Fibroblast of lung (primary cell): ENCODE measurements at places on chromosomes 2 and 18. TPM values are rescaled to one million over a fixed set of nuclear protein-coding genes. Genes with fewer than 3 reads are reported as not detected.

Gene MYO3B
- 0.26 and 0.50 TPM in 2 replicates for total RNA-seq

Gene KHK
- total RNA-seq: 1.0 and 1.3 TPM in 2 replicates

Gene FHOD3
- 3.1 and 28.2 TPM in 2 replicates for total RNA-seq

Gene SLC66A2
- total RNA-seq: 34.4 and 46.1 TPM in 2 replicates

Gene TMEM247
- not detected in 2 replicates for total RNA-seq

Gene IL36RN
- total RNA-seq: not detected in 2 replicates

Gene SCN1A
- under 0.01 and 0.50 TPM in 2 replicates for total RNA-seq

Gene CYTIP
- not detected in 2 replicates for total RNA-seq

Gene STARD6
- total RNA-seq: 0.33 TPM in 1 of 2 replicates, not detected in the other

Gene ELP2
- total RNA-seq: 135 and 309 TPM in 2 replicates

Gene FNDC4
- 12.8 and 18.3 TPM in 2 replicates for total RNA-seq

Gene PSMA8
- total RNA-seq: not detected in 2 replicates

Gene GALR1
- total RNA-seq: not detected in 2 replicates

Gene C2orf15
- under 0.01 TPM in 1 of 2 replicates, not detected in the other for total RNA-seq

Gene ABCG8
- total RNA-seq: not detected in 2 replicates

Gene TMEM169
- 0.26 and 0.50 TPM in 2 replicates for total RNA-seq

Gene ALK
- under 0.01 TPM in 2 replicates for total RNA-seq

Gene GRB14
- 0.26 and 0.33 TPM in 2 replicates for total RNA-seq

Gene TTC27
- 15.7 and 18.2 TPM in 2 replicates for total RNA-seq

Gene RFTN2
- total RNA-seq: 6.9 and 10.2 TPM in 2 replicates

Gene C1QL2
- not detected in 2 replicates for total RNA-seq

Gene NRP2
- total RNA-seq: 22.9 and 28.7 TPM in 2 replicates

Gene GCKR
- total RNA-seq: 0.26 and 0.50 TPM in 2 replicates

Gene TMEM237
- total RNA-seq: 16.7 and 23.8 TPM in 2 replicates

Gene RGPD3
- total RNA-seq: 0.17 and 0.26 TPM in 2 replicates

Gene LHCGR
- not detected in 2 replicates for total RNA-seq

Gene SERPINB11
- not detected in 2 replicates for total RNA-seq

Gene RBM43
- 4.9 and 12.4 TPM in 2 replicates for total RNA-seq

Gene COX7A2L
- 180 and 270 TPM in 2 replicates for total RNA-seq

Gene ZAP70
- total RNA-seq: not detected in 2 replicates

Gene TYMS
- 12.1 and 16.8 TPM in 2 replicates for total RNA-seq

Gene SLC16A14
- total RNA-seq: 1.5 and 5.6 TPM in 2 replicates

Gene ARHGAP15
- total RNA-seq: under 0.01 TPM in 1 of 2 replicates, not detected in the other

Gene PLEK
- not detected in 2 replicates for total RNA-seq

Gene TLX2
- total RNA-seq: under 0.01 TPM in 1 of 2 replicates, not detected in the other

Gene ALPP
- not detected in 2 replicates for total RNA-seq

Gene PLEKHA3
- 5.9 and 6.2 TPM in 2 replicates for total RNA-seq

Gene KRTCAP3
- 0.33 TPM in 1 of 2 replicates, not detected in the other for total RNA-seq

Gene MCM6
- 8.7 and 11.2 TPM in 2 replicates for total RNA-seq

Gene RMC1
- 22.1 and 29.6 TPM in 2 replicates for total RNA-seq

Gene ALPG
- total RNA-seq: not detected in 2 replicates

Gene MC2R
- total RNA-seq: not detected in 2 replicates

Gene CPO
- total RNA-seq: under 0.01 TPM in 1 of 2 replicates, not detected in the other

Gene ESPNL
- 1.3 and 2.8 TPM in 2 replicates for total RNA-seq

Gene INPP4A
- total RNA-seq: 19.0 and 26.1 TPM in 2 replicates

Gene FN1
- total RNA-seq: 3,444 and 5,906 TPM in 2 replicates

Gene NLRC4
- total RNA-seq: not detected in 2 replicates

Gene ZDBF2
- total RNA-seq: 11.6 TPM in 2 replicates
